ENCODE measurements at places on chromosomes 2 and 18.
A peak's percentile ranks its signal among the peaks of the same experiment; 100 is the strongest.

DNA sequence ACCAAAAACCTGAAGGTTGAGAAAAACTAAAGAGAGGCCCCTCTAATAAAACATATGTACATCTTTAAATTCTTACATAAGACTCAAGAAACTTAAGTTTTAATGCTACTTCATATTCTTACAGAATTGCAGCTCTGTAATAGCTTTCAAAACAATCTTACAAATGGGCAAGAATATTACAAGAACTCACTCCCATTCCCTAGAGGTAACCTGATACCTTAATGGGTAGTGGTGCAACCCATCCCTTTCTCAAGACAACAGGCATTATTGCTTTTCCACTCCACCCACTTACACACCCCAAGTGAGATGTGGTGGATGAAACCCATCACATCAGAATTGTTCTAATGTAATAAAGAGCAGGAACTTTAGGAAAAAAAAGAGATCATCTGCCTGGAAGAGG, 103.7 kb downstream of the RBMS1 start:
- no peak for DNase-seq

GRCh38 chr2:123073371-123073770, 951.7 kb upstream of the CNTNAP5 start:
- no peak for DNase-seq

DNA sequence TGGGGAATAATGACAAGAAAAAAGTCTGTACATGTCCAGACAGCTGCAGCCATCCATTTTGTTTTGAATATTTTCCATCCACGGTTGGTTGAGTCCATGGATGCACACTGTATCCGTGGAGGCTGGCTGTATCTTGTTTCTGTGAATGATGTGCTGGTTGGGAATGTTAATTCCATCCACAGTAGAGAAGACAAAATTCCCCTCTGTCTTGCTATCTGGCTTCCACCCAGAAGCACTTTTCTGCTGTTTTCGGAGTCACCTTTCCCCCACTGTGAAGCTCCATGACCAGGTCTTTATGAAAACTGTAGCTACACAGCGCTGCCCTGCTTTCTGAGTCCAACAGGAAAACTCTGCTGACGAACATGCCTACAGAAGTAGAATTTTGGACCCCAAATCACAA, 122.3 kb downstream of the HRH4 start:
- no peak for DNase-seq

GRCh38 chr2:23696752-23697045, 230.2 kb downstream of the ATAD2B start:
- DNase-seq: no peak

DNA sequence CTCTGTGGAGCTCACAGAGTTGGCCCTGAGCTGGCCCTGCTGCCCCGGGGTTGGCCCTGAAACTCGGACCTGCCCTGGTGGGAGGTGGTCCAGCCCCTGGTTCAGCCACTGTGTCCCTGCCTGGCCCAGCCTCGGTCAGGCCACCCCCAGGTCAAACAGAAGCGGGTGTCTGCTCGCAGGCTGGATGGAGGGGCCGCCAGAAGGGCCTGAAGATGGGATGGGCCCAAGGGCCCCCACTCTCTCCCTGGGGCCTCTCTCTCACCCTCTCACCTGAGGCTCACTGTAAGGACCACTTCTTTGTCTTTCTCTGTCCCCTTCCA, 25.1 kb upstream of the B3GNT7 start:
- DNase-seq: no peak

DNA sequence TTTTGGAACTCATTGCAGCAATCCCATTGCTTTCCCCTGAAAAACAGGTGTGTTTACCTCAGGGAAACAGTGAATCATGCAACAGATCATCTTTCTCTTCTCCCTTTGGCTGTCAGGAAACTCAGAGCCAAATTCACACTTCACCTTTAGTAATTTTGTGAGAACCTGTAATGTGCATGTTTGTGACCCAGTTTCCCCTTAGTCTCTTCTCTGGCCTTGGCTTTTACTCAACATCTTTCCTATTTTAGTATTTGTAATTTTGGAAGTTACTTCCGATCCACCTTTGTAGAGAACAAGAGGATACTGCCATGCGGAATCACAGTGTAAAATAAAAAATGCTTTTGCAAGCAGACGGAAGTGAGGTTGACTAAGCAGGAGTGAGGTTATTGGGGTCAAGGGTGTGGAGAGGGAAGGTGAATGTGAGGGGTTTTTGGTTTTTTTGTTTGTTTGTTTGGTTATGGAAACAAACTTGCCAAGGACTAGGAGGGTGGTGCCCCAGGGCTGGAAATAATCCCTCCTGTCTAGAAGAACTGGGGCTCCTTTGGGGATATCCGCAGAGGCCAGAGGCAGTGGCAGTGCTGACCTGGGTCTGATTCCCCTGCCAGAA, 14.0 kb downstream of the ASPRV1 start:
- DNase-seq: no peak

DNA sequence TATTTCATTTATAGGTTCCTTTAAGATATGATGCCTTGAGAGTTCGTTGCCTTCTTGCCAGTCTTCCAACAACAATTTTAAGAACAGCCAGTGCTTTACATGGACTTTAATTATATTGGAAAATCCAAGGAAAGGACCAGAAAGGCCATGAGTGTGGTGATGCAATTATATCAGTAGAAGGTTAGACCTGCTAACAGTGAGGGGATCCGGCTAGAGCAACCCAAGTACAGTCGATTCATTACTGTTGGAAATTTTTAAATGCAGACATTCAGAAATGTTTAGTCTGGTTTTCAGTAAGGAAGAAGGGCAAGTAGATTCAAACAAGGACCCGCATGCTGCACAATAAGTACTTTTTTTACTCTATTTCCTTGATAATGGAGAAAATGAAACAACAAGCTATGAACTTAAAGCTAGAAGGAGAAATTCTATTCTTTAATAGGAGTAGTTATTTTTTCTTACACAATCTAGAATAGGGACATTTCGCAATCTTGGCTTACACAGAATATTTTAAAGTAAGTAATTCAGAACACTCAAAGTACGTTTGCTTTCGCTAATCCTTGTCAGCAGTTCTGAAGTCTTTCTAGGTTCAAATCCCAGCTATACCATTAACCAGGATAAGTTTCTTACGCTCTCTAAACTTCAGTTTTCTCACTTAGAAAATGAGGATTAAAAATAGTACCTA, 405.5 kb downstream of the MEIS1 start:
- no peak for DNase-seq

DNA sequence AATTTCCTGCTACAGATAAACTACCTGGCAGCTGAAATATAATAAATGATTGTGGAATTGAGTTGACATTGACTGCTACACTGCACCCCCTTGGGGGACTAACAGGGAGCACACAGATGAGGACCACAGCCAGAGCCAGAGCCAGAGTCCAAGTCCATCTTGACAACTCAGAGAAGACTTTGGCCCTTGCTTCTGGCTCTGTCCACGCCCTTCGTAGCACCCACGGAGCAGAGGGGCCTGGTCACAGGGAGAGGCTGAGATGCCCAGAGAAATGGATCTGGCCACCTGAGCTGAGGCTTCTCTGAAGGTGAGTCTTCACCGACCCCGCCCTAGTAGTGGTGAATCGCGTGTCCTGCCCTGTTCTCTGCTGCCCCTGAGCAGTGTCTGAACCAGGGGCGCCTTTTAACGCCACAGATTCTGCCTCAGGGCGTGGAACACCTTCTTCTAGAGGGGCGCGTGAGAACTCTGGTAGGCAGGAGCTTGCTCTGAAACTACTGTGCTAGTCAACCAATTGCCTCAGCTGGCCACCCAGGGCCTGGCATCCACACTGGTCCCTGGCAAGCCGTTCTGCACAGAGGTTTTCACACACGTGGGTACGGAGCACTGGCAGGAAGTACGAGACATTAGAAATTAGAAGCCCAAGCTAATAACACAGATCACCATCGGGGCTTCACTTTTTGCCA, 35.7 kb upstream of the MAT2A start:
- DNase-seq: no peak

GRCh38 chr2:191899410-191899809, 52.5 kb upstream of the CAVIN2 start:
- peak; percentile 69 for DNase-seq

- no peak for DNase-seq
These were observed 49.5 kb downstream of the C2orf42 start for GRCh38 chr2:70141212-70141901.

DNA sequence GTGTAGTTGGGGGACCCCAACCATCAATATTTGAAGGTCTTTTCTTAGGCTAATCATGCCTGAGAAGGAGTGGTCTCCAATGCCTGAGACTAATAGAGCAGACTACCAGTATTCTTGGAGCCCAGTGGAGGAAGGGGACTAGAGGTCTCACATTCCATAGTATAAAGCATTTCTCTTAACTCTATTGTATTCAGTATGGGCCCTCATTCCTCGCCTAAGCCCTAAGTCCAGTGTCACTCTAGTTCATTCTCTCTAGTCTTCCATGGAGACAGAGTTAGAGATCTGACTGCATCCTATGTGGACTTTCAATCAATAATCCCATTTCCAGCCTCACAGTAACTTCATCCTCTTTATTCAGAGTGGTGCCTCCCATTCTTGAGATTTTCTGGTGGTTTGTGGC, 29.7 kb upstream of the MAP4K4 start:
- DNase-seq: no peak

DNA sequence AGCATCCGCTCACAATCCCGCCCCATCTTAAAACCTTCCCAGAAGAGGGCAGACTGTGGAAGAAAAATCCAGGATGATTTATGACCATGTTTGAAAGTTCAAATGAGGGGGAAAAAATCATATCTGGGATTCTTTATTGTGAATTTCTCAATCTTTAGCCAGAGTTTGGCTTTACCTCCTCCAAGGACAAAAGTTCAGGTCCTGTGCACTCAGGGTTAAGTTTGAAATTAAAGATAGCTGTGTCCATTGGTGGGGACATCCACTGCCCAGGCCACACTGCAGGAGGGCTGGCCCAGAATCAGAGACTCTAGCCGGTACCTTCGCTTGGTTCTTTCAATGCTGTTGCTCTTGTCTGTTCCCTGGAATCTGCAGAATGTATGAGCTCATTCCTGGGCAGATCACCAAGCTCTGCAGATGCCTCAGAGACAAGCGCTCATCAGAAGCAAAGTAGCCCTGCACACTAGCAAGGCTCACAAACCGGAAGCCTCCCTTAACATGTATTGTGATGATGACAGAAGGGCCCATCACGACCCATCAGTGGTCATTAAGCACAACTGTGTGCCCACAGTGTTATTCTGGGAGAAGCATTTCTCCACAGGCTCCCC, 375.3 kb upstream of the KLHL29 start:
- no peak for DNase-seq

- no peak for DNase-seq
These were observed 87.2 kb downstream of the BCL11A start for GRCh38 chr2:60466161-60466702.

- DNase-seq: no peak
These were observed 358.0 kb downstream of the HRH4 start for GRCh38 chr18:24818441-24818840.

DNA sequence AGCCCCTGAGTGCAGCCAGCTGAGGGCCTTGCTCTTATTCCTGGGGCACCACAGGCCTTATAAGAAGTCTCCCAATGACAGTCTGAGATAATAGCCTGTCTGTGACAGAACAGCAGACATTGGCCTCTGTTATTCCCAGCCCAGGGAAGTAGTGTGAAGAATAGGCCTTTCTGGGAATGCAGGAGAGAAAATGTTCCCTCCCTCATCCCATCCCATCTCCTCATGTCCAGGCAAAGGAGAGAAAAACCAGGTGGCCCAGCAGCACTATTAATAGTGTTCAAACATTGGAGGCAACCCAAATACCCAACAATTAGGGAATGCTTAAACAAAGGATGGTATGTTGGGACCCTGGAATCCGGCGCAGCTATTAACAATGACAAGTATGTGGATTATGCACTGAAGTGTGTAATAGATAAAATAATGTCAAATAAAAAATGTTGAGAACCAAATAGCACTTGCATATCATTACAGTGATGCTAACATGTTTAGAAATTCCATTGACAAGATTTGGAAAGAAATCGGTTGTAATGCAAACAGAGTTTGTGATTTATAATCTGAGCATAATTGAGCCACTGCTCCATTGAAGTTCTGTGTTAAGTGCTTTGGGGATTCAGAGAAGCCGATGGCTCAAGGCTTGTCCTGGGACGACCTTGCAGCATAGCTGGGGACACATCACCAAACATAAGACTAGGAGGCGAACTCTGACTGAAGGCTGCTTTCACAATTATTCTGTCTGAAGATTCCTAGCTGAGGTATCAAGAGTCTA, 69.3 kb downstream of the LBH start:
- DNase-seq: no peak

GRCh38 chr18:13290856-13291271, 72.3 kb downstream of the LDLRAD4 start:
- no peak for DNase-seq

DNA sequence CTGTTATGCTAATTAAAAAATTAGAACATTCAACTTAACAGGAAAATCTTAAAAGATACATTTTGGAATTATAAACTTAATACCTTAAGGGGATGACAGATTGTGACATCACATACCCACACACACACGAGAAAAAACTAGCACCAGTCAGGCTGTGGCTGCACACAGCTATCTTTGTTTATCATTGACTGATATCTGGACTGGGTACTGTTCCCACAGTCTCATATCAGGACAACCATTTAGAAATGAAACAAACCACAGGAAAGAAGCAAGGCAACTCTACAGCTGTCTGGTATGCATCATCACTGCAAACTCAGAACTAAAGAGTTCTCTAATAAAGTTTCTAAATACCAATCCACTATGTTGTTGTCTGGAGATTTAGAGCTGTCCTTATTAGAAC, 210.9 kb upstream of the SMAD7 start:
- DNase-seq: no peak

- DNase-seq: no peak
These were observed 140.7 kb downstream of the NCK2 start for GRCh38 chr2:105885456-105885855.

GRCh38 chr2:25141120-25141519, 27.3 kb downstream of the POMC start:
- DNase-seq: no peak

Measured in Panc1 (cell line).